ENCODE measurements at places on chromosomes 1 and 21. TPM values are rescaled to one million over a fixed set of nuclear protein-coding genes. Genes with fewer than 3 reads are reported as not detected.

DNA sequence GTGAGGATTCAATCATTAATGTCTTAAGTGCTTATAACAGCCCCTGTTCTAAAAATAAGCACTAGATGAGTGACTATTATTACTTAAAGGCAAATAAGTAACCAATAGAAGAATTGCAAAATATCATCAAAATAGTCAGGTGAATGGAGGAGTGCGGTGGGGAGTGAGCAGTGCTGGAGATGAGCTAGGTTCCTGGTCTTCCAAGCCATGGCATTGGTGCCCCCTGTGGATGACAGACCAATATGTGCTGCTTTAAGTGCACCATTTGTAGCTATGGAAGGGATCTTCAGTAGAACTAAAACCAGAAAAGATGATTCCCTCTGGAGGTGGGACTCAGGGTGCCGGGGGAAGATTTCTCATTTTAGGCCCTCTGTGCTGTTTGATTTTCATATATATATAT lies 46.1 kb upstream of the SLC30A1 start:
- no peak overlapping the region for H3K4me3 ChIP-seq
- H3K4me1 ChIP-seq = no peaks in the 10 kb centered on the region
- H3K36me3 ChIP-seq = no peaks in the 10 kb centered on the region
- peak; percentile 69 for DNase-seq
- no peak overlapping the region for H3K27ac ChIP-seq

GRCh38 chr1:156033011-156033410 lies 12.3 kb upstream of the SSR2 start:
- H3K4me1 ChIP-seq = no peaks in the 10 kb centered on the region
- peaks cover 8% of the 10 kb centered on the region for H3K36me3 ChIP-seq
- no peaks in the 10 kb centered on the region for H3K27me3 ChIP-seq
- no peak overlapping the region for H3K27ac ChIP-seq
- no peak overlapping the region for H3K4me3 ChIP-seq

GRCh38 chr1:53657891-53658396 lies 81.0 kb downstream of the GLIS1 start:
- no peak overlapping the region for H3K27ac ChIP-seq
- DNase-seq = no peak
- no peaks in the 10 kb centered on the region for H3K36me3 ChIP-seq
- no peaks in the 10 kb centered on the region for H3K27me3 ChIP-seq

The TIE1 gene
- 4.5 TPM for total RNA-seq

The NPR1 gene
- total RNA-seq = not detected

The PLPPR5 gene
- total RNA-seq = not detected
